CD4-positive, alpha-beta T cell treated with Interleukin-4 for 1 hour (primary cell): ENCODE measurements at places on chromosomes 1 and 21.

DNA sequence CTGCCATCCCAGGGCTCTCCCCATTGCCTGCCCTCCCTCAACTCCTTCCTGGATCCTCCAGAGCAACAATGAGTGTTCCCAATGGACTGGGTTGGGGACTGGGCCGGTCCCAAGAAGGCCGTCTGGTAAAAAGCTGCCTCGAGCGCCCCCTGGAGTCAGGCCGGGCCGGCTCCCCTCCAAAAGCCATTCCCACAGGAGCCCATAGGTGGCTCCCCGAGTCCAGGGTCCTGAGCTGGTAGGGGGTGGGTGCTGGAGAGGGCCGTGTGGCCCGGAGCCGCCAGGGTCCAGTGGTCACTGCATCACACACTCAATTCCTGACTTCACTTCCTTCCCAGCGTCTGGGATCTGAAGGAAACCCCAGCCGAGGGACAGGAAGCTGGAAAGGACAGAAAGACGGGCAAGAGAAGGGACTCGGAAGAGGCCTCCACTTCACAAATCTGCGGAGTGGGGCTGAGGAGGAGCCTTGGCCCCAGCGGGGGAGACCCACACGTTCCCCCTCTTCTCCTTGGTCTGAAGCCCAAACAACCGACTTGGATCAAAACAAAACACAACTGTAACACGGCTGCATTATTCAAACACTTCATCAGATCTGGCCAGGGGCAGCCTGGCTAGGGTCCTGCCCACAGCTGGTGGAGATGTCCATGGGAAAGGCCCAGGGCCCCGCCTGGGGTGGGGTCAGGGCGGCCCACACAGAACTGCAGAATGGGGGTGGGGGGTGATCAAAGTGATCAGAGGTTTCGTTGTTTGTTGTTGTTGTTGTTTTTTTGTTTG is 10.9 kb upstream of the ALDH4A1 start:
- DNase-seq = peak; percentile 75

DNA sequence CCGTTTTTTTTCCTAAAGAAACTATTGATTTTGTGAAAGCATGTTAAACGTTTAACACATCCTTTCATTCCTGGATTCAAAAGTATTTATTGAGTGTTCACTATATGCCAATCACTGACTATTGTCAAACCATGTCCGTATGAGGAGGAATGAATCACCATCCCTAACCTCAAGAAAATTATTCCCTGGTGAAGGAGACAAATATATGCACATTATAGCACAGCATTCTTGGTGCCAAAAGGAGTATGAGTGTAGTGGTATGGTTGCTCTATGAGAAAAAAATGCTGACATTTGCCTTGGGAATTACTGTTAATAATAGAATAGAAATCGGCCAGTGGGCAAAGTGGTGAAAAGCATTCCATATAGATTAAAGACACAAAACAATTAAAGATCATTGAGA is 1390.1 kb downstream of the MRPL39 start:
- no peak for DNase-seq

GRCh38 chr1:50968158-50968820 is 1.8 kb upstream of the CDKN2C start:
- peak; percentile 86 for DNase-seq

- no peak for DNase-seq
These were observed 83.8 kb downstream of the TPR start for GRCh38 chr1:186291271-186291670.

- DNase-seq = no peak
These were observed 3.9 kb downstream of the C1orf56 start for GRCh38 chr1:151051356-151052009.

GRCh38 chr1:61746813-61747212 is 4.5 kb downstream of the PATJ start:
- DNase-seq = no peak

GRCh38 chr1:160471253-160471652 is 51.8 kb downstream of the SLAMF6 start:
- no peak for DNase-seq
